ENCODE measurements at places on chromosomes 16 and 17.

DNA sequence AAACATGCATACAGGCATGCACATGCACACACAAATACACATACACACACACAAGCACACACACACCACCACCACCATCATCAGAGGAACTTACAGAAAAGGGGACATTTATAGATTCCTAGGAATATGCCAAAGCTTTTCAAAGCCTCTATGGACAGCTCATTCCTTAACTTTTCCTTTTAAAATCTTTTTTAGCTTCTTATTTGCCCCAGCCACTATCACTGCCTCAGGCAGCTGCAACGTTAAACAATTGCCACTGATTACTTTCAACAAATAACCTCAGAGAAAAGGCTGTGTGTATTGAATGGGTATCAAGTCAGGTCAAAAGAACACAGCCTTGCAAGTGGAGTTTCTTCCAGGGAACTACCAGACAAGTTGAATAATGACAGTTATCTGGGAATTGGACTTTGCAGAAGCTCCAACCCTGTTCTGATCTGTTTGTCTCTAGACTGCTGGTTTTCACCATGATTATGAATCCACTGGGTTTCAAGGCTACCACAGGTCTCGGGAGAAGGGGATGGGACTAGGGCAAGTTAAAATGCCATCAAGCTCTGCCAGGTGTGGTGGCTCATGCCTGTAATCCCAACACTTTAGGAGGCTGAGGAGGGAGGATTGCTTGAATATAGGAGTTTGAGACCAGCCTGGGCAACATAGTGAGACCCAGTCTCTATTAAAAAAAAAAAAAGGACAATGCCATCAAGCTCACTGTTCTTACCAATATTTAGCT lies 21.9 kb upstream of the BEAN1 start:
- no peak for DNase-seq

GRCh38 chr17:35523296-35523695 lies 14.2 kb downstream of the SLFN12L start:
- no peak for DNase-seq

- no peak for DNase-seq
Observed at GRCh38 chr17:57512258-57512657, 232.8 kb downstream of the CCDC182 start.

- no peak for DNase-seq
Observed at GRCh38 chr16:61555718-61556441, 480.4 kb downstream of the CDH8 start.

DNA sequence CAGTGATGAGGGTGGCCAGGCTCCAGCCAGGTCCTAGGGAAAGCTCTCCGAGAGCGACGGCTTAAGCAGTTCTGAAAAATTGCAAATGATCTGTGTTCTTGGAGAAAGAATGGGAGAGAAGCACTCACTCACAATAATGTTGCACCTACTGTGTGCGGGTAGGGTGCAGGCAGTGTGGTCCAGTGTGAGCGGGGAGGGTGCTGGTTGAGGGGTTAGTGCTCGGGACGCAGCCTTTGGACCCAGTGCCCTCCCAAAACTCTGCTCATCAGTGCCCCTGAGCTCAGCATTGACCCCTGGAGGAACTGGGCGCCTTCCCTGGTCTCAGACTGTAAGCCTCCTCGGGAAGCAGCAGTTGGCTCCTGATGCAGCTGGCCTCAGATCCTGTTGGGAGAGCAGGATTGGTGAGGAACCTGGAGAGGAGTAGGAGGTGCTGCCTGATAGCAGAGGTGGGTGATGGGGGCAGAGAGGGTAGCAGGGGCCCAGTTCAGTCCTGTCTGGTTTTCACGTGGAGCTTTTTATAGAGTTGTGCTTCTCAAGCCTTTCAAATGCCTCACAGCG lies 23.6 kb upstream of the ZNF750 start:
- no peak for DNase-seq

GRCh38 chr17:53942436-53942835 lies 119.7 kb downstream of the KIF2B start:
- DNase-seq = no peak

GRCh38 chr16:67886387-67886786 lies 1.7 kb downstream of the NRN1L start:
- no peak for DNase-seq

DNA sequence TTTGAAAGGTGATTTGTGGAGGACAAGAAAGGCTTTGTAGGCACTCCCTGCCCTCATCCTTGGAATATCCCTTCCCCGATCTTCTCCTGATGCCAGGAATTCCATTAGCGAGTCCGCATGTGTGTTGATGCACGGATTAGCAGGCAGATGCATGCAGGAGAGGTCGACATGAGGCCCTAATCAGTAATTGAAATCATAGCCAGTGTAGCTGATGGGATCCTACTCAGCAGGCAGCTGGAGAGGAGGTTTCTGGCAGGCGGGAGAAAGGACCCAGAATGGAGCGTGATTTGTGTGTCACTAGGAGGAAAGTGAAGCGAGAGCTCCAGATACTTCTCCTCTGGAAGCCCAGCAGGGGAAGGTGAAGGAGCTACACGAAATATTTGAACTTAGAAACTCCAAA lies 196.3 kb upstream of the CDH11 start:
- DNase-seq = no peak

- no peak for DNase-seq
Observed at GRCh38 chr17:78202666-78203065, 11.4 kb upstream of the BIRC5 start.

- peak; percentile 7 for DNase-seq
Observed at GRCh38 chr17:40062329-40063186, at the start of gene THRA. THRA (plus strand) TSS chr17:40062965; CDS start chr17:40074489, 11,524 bp downstream.

Measured in SHP77 (cell line).